ENCODE measurements at places on chromosomes 3 and 15.

DNA sequence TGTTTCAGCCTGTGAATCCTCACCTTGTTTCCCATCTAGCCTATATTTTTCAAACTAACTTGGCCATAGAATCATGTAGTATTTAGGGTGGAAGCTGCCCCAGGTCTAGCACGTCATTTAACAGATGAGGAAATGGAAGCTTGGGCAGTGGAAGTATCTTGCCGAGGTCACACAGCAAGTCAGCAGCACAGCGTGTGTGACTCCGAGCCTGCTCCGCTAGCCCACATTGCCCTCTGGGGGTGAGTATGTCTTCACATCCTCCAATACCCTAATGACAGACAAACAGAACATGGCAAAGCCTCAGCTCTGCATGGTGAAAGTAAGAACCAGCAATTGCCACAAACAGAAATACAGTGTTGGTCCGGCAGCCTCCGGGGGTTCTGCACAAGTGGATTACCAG is 2.2 kb upstream of the CCR5 start:
- no peak for DNase-seq

DNA sequence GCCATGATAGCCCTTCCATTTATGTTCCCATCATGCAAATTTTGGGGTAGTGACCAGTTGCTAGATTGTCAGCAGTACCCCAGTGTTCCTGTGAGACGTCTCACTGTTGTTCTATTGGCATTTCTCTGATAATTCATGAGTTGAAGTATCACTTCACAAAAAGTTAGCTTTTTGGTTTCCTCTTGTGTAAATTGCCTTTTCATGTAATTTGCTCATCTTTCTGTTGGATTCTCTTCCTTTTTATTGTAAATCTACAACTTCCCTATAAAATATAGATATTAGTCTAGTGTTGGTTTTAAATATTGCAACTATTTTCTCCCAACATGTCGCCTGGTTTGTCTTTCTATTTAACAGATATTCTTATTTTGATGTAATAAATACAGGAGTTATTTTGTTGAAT is 7.5 kb upstream of the A4GNT start:
- DNase-seq = no peak

DNA sequence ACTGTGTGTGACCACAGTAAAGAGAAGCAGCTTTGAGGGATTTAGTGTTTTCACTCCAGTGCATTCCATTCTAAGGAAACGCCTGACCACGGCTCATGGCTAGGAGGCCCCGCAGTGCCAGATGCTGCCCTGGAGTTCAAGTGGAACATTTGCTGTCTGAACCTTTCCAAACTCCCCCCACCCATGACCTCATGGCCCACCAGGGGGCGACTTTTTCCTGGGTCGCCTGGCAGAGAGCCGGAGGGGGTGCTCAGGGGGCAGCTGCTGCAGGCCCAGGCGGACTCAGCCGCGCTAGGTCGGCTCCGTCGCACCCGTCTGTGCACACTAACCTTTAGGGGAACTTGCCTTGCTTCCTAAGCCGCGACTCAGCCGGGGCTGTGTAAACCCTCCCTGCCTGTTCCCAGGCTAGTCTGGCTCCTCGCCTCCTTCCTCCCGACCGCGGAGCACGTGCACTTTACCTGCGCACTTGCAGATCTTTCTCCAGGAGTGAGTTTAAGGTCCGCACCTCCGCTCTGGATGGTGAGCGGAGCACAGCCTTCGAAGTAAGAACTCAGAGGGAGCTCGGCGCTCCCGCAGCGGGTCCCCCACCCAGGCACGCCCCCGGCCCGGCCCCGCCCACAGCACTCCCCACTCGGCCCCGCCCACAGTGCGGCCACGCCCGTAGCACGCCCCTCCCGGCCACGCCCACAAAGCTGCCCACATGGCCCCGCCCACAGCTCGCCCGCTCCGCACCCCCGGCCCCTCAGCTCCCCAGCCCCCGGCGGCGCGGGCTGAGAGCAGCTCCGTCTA is at the start of gene OCA2:
TSS of gene OCA2 (minus strand) at position 550 of the 789 bp plus-strand sequence. CDS start 17,441 bp downstream, outside the sequence.
- DNase-seq = peak; percentile 53

GRCh38 chr3:51373658-51374421 is 11.3 kb upstream of the MANF start:
- no peak for DNase-seq

- DNase-seq = peak; percentile 90
Measured at GRCh38 chr15:83287541-83288027, 3.1 kb upstream of the BNC1 start.

DNA sequence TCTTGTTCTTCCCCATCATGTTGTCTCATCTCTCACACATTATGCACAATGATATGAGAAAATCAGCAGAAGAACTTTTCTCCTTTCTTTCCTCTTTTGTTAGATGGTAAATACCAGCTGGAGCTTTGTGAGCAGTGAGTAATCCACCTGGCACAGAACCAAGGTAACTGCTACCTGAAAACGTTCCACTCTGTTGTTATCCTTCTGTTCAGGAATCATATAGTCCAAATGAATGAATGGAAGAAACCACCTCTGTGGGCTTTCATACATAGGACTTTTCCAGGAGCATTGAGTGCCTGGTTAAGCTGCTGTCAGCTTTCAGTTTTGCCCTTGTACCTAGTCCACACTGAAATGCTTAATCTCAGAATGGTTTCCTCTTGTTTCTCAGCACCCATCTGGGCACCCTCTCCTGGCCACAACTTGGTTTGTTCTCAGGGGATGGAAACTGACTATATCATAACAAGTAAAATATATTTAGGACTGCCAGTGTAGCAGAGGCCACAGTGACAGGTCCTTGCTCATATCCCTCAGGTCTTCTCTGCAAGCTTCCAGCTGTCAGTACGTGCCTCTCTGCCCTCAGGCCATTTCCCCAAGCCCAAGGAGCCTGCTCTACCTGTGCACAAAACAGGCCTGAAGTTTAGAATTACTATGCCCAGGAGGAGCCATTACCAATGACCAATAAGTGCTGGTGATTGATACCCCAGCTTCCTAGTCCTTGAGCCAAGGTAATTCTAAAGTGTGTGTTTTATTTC is 23.5 kb upstream of the SLC4A7 start:
- no peak for DNase-seq

GRCh38 chr3:106168962-106169750 is 300.3 kb upstream of the CBLB start:
- DNase-seq = no peak

All from ACHN (cell line).